ENCODE measurements at places on chromosomes 5 and 9. TPM values are rescaled to one million over a fixed set of nuclear protein-coding genes. Genes with fewer than 3 reads are reported as not detected.

DNA sequence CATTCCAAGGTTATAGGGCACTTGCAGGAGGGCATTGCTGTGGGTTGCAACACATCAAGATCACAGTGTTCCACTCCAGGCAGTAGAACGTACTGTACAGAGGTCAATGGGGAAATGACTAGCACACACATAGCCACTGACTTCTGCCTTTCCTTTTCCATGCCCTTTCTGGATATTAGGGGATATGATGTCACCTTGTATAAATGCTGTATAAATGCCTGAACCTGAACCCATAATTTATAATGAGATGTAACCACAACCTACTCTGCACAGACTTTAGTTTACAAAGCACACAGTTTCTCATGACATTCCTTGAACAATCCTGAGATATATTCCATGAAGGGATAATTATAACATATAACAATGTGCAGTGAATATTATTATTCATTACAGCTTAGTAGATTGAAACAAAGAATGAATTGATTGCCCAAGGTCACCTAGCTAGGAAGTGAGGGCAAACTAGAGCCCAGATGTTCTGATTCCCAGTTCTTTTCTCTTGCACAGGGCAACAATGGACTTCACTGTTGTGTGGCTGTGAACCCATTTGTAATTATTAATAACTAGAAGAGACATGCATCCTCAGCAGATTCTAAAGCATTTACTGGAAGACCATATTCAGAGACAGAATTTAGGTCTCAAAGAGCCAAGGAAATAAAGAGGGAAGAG, 5.6 kb upstream of the ABLIM3 start:
- DNase-seq = no peak

DNA sequence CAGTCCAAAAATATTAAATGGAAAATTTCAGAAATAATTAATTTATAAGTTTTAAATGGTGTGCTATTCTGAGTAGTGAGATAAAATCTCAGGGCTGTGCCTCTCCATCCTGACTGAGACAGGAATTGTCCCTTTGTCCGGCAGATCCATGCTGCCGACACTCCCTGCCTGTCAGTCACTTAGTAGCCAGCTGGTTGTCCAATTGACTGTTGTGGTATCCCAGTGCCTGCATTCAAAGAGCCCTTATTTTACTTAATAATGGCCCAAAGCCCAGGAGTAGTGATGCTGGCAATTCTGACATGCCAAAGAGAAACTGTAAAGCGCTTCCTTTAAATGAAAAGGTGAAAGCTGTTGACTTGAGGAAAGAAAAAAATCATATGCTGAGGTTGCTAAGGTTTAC, 157.5 kb downstream of the ENC1 start:
- DNase-seq = no peak

GRCh38 chr9:76571743-76572146, 112.8 kb downstream of the GCNT1 start:
- DNase-seq = no peak

Gene GABRA6
- not detected for total RNA-seq

All from activated T-cell treated with anti-CD3 and anti-CD28 coated beads, Interleukin-2, amount 50 U/mL, for 4 hours (primary cell).